ENCODE measurements at places on chromosomes 11 and 22.

DNA sequence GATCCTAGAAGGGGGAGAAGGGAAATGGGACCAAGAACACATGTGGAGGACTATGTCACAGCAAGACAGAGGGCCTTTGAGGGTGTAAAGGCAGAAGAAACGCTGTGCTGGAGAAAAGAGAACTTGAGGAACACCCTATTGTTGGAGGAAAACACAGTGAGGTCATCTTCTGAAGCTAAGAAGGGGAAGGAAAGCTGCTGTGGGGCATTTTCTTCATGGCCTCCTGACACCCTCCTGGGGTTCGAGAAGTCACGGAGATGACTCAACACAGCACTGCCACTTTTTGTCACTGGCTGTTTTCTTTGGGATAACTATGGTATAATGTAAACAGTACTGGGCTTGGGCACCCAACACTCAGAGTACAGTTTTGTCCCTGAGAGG, 492.6 kb upstream of the CADM1 start:
- DNase-seq, result no peak

GRCh38 chr11:9625728-9626127, 38.1 kb upstream of the SWAP70 start:
- DNase-seq, result no peak

DNA sequence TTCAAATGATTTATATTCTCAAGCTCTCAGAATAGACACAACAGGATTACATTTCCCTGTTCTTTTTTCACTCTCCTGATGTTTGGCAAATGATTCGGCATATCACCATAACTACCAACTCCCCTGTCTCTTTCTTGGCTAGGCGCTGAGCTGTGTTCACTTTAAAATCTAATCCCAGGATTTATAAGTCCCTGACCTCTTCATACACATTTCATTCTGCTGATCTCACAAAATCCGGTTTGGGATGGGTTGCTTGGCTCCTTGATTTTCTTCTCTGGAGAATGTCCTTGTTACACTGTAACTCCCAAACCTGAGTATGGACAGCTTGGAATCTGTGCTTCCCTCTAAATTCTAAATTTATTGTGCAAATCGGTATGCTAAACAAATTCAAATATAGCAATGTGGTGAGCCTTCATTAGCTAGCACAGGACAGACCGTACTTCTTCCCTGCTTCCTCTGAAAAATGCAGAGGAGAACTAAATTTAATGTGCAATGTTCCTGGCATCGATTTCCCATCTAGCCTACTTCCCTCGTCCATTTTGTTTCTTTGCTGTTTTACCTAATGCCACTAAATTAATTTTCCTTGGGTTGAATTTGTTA, 858.5 kb upstream of the FAT3 start:
- no peak for DNase-seq

DNA sequence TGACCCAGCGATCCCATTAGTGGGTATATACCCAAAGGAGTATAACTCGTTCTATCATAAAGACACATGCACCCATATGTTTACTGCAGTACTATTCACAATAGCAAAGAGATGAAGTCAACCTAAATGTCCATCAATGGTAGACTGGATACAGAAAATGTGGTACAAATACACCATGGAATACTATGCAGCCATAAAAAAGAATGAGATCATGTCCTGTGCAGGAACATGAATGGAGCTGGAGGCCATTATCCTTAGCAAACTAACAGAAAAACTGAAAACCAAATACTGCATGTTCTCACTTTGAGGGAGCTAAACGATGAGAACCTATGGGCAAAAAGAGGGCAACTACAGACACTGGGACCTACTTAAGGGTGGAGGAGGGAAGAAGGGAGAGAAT, 146.8 kb downstream of the SBF2 start:
- no peak for DNase-seq

DNA sequence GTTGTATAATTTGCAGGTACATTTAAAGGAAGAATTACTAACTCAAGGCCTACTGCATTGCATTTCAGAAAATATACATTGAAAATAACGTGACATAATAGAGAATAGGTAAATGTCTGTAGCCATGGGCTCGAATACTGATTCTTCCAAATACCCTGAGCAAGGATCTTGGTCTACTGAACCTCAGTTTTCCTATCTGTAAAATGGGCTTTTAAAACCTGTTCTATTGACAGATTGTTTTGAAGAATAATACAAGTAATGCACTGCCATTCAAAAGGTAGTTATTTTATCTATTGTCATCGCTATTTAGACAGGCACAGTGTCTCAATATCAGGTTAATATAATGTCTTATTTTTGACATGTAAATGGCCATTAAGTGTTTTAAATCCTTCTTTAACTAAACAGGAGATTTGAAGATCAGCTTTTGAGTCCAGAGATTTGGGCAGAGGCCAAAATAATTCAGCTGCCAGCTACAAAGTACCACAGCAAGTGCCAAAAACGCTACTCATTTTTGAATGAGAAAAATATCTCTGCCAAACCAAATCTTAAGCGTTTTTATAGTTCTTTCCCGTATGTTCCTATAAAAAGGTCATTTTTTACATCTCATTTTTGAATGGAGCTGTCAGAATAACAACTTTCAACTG, 56.7 kb downstream of the CTSC start:
- no peak for DNase-seq

- DNase-seq, result no peak
Observed at GRCh38 chr11:106424111-106424510, 346.6 kb downstream of the AASDHPPT start.

DNA sequence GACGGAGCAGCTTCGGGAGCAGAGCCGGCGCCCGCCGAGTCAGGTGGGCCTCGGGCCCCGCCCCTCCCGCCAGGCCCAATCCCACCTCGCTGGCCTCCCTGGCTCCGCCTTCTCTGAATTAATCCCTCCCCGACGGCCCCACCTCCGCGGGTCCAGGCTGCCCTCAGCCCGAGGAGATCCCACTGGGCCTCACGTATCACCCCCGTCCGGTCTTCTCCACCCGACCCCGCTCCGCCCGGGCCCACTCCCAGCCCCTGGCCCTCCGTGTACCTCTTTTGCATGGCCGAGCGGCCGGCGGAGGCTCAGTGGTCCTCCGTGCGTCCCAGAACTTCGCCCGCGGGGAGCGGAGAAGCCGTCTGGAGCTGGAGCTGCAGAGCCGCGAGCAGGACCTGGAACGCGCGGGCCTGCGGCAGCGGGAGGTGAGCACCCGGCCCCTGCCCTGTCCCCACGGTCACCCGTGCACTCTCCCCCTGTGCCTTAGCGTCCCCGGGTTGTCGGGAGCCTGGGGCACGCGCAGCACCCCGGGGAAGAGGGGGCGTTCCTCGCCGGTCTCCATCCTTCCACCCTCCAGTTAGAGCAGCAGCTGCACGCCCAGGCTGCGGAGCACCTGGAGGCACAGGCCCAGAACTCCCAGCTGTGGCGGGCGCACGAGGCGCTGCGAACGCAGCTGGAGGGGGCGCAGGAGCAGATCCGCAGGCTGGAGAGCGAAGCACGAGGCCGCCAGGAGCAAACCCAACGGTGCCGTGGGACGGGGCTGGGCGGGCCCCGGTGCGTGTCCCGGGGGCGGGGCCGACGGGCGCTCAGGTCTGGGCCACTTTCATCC, 2.2 kb upstream of the CD151 start:
- DNase-seq, result no peak

GRCh38 chr11:14065681-14066080, 103.2 kb downstream of the SPON1 start:
- no peak for DNase-seq

GRCh38 chr11:119316016-119316728, 758 bp downstream of the MCAM start:
- DNase-seq, result no peak
